ENCODE measurements at places on chromosomes 11 and 22. TPM values are rescaled to one million over a fixed set of nuclear protein-coding genes. Genes with fewer than 3 reads are reported as not detected.

ADM gene
- 0.46 TPM for total RNA-seq

- DNase-seq = no peak
Measured at GRCh38 chr11:926341-926916, 759 bp downstream of the AP2A2 start.

DNA sequence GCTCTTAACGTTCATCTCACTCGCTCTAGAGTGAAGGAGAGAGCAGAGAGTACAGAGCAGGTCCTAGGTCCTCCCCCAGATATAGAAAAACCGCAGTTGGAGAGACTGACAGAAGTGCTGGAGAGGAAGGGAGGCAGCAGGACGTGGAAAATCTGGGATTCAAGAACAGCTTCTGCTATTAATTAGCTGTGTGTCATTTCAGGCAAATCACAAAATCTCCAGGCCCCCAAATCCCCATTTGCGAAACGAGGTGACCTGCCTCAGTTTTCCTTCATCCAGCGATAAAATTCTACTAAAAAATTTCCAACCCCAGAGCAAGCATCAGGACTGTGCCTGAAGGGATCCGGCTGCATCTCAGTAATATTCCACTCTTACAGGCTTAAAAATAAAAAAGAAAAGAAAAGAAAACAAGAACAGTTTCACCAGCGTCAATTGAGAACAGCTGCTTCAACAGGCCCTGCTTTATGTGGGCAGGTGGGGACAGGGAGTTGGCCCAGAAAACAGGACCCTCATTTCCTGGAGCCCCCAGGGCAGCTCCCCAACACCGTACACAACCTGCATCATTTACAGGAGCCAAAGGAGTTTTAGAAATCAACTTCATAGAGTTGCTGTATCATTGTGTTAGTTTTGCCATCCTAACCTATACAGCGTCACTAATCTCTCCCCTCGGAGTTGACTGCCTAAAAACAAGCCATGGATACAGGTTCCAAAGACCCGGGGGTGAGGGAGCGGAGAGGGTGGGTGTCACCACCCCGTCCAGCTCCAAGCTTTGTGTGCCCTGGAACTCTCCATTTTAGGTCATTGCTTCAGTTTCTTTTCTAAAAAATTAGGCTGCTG lies 2.3 kb upstream of the MALAT1 start:
- no peak for DNase-seq

GRCh38 chr11:74492084-74492483 lies 1.4 kb downstream of the LIPT2 start:
- no peak for DNase-seq

DNA sequence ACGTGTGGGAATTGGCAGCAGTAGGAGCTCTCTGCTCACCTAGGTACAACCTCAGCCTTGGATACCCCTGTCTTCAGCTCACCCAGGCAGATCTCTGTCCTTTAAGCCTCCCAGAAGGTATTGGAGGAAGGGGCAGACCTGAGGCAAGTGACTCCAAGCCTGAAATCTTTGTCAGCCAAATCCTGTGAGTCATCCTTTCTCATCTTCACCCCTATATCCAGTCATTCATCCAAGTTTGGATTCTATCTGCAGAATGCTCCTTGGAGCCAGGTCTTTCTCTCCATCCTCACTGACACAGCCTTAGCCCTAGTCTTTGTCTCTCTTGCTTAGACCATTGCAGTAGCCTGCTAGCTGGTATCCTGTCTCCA lies 10.4 kb upstream of the THY1 start:
- no peak for DNase-seq

DNA sequence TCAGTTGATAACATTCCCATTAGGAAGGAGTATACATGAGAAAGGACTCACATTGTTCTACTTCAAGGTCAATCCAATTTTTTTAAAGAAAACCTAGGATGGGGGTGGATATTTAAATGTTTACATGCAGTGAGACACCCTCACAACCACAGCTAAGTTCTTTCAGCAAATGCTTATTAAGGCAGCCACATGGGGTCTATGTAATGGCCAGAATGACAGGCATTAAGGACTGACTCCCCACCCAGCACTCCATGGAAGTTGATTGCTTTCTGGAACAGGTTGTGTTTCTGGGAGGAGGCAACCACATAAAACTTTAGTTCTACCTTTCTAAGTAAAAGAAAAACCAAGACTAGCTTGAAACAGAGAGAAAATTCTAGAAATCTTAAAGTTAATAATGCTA lies 662.0 kb upstream of the CCDC90B start:
- DNase-seq = no peak

GRCh38 chr22:35135165-35135564 lies 69.2 kb downstream of the ISX start:
- DNase-seq = no peak

GRCh38 chr22:17489101-17489500 lies 74.2 kb upstream of the SLC25A18 start:
- DNase-seq = no peak
